ENCODE measurements at places on chromosomes 2 and 18.

DNA sequence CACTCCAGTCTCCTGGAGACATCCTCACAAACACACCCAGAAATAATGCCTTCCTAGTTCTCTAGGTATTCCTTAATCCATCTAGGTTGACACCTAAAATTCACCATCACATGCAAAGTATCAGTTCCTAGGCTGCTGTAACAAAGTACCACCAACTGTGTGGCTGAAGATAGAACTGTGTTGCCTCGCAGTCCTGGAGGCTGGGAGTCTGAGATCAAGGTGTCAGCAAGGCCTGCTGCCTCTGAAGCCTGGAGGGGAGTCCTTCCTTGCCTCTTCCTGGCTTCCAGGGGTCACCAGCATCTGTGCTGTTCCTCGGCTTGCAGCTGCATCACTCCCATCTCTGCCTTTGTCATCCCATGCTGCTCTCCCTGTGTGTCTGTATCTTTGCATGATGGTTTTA, 36.3 kb upstream of the TMEM131 start:
- DNase-seq, result no peak

DNA sequence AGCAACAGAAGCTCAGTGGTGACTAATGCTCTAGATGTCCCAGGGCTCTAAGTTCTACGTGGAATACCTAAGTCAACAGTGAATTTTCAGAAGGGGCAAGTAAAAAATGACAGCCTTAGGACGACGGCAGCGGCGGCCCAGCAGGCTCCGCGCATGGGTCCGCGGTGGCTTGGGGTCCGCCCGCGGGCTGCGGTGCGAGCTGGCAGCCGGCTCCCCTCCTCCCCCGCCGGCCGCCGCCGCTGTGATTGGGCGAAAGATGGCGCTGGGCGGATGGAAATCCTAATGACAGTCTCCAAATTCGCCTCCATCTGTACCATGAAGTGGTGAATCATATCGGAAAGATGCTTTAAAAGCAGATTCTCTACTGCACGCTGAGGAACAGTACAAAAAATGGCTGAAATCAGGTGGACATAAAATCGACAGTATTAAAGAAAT, 74.7 kb downstream of the HNRNPLL start:
- DNase-seq, result peak; percentile 66

DNA sequence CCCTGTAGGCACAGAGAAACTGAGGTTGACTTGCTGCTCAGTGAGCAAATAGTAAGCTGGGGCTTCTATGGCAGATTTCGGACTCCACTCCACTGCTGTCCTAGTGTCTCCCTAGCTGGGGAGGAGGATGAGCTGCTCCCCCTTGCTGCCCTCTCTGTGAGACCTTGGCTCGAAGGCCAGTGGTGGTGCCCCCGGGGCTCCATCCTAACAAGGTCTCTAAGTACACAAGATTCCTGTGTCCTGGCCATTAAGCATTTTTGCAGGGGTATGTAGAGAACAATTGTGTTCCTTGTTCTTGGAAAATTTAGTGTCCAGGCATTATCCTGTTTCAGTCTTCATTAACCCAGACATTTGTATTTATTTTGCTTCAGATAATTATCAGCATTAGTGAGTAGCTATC, 21.3 kb upstream of the BCL2L11 start:
- DNase-seq, result no peak

GRCh38 chr2:148998165-148998830, 40.2 kb upstream of the LYPD6B start:
- no peak for DNase-seq

GRCh38 chr2:151260573-151261230, 961 bp downstream of the RBM43 start:
- no peak for DNase-seq

- no peak for DNase-seq
Observed at GRCh38 chr2:14583059-14583458, 49.5 kb upstream of the LRATD1 start.

Measured in activated CD4-positive, alpha-beta T cell treated with anti-CD3 and anti-CD28 coated beads, Interleukin-2, amount 50 U/mL, for 48 hours (primary cell).